ENCODE measurements at places on chromosomes 2 and 18. TPM values are rescaled to one million over a fixed set of nuclear protein-coding genes. Genes with fewer than 3 reads are reported as not detected.
A peak's percentile ranks its signal among the peaks of the same experiment; 100 is the strongest.

Gene NT5DC4
- total RNA-seq: not detected

Gene SLC4A3
- 5.6 TPM for total RNA-seq

Gene C1QL2
- total RNA-seq: not detected

Gene GAL3ST2
- 2.2 TPM for total RNA-seq

Gene TRAK2
- 69.3 TPM for total RNA-seq

Gene ARMC9
- 68.5 TPM for total RNA-seq

- DNase-seq: no peak
- no peaks in the 10 kb centered on the region for H3K4me1 ChIP-seq
- H3K27ac ChIP-seq: no peak overlapping the region
- H3K4me3 ChIP-seq: no peak overlapping the region
- H3K36me3 ChIP-seq: peaks cover 47% of the 10 kb centered on the region
- H3K27me3 ChIP-seq: no peaks in the 10 kb centered on the region
These were observed 43.0 kb downstream of the NDUFAF7 start for GRCh38 chr2:37274359-37274965.

DNA sequence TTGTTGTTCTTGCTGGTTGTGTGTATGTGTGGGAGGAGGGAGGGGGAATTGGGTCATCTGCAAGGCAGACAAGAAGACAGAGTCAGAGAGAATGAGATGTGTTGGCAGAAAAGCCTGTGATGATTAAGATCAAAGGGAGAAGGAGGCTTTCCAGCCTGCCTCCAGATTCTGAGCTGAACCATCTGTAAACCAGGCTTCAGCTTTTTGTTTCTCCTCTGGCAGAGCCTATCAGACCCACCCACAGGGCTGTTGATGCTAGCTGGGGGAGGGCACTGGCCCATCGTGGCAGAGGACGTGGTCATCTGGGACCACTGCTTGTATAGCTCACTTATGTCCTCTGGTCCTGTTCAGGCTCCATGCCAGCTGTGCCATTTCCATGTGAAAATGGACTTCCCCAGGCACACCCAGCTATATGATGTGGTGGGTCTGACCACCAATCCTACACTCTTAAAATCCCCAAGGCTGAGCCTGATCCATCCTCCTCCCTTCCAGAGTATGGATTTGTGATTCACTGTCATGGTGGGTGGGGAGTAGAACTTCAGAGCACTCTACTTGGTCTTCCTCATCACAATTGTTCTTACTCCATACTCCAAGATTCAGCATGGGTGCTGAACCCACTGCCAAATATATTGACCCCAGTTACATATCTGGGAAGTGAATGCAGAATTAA, 27.8 kb upstream of the COL6A3 start:
- no peaks in the 10 kb centered on the region for H3K36me3 ChIP-seq
- peaks cover 15% of the 10 kb centered on the region for H3K4me1 ChIP-seq
- no peak for DNase-seq
- H3K27ac ChIP-seq: no peak overlapping the region
- no peaks in the 10 kb centered on the region for H3K27me3 ChIP-seq
- no peak overlapping the region for H3K4me3 ChIP-seq

- no peak for DNase-seq
- no peaks in the 10 kb centered on the region for H3K27me3 ChIP-seq
- H3K36me3 ChIP-seq: no peaks in the 10 kb centered on the region
These were observed 157.1 kb upstream of the CCDC150 start for GRCh38 chr2:196482119-196483065.

GRCh38 chr18:57326718-57327323, 25.5 kb upstream of the ST8SIA3 start:
- H3K27me3 ChIP-seq: no peaks in the 10 kb centered on the region
- no peak overlapping the region for H3K27ac ChIP-seq
- H3K4me1 ChIP-seq: no peaks in the 10 kb centered on the region
- H3K4me3 ChIP-seq: no peak overlapping the region

DNA sequence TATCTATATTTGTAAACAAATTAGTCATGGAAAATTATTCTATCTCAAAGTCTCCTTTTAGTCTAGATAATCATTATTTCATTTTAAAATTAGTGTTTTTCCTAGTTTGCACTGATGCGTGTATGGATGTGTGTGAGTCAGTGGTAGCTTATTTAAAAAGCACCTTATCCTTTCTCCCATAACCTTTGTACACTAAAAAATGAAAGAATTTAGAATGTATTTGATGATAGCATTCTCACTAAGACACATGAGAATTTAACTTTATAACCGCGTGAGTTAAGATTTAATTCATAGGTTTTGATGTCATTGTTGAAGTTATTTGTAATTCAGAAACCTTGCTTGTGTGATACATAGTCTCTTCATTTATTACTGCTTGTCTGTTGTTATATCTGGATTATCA, 81.7 kb downstream of the ACSL3 start:
- H3K27me3 ChIP-seq: no peaks in the 10 kb centered on the region
- H3K4me3 ChIP-seq: no peak overlapping the region
- H3K36me3 ChIP-seq: peaks cover 10% of the 10 kb centered on the region
- peaks cover 11% of the 10 kb centered on the region for H3K4me1 ChIP-seq
- H3K27ac ChIP-seq: no peak overlapping the region
- no peak for DNase-seq

- no peak overlapping the region for H3K4me3 ChIP-seq
- H3K27ac ChIP-seq: no peak overlapping the region
- H3K27me3 ChIP-seq: no peaks in the 10 kb centered on the region
- no peaks in the 10 kb centered on the region for H3K4me1 ChIP-seq
These were observed 114.1 kb downstream of the GBX2 start for GRCh38 chr2:236054125-236054524.

DNA sequence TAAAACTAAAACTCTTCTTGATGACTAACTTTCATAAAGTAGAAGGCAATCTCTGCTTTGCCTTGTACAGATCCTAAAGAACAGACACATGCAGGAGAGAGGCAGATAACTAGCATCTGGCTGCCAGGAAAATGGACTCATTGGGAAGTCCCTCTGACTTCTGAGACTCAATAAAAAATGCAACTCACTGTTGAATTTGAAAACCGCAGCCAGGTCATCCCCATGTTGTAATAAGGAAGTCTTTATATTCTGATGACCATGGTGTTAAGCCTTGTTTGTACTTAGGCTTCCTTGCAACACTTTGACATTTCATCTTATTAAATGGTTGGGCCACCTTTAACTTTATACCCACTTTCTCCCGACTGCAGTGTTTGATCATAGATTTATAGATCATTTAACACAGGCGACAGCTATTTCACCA, 375.1 kb upstream of the KCNH7 start:
- DNase-seq: no peak
- H3K4me3 ChIP-seq: no peak overlapping the region
- H3K36me3 ChIP-seq: no peaks in the 10 kb centered on the region

DNA sequence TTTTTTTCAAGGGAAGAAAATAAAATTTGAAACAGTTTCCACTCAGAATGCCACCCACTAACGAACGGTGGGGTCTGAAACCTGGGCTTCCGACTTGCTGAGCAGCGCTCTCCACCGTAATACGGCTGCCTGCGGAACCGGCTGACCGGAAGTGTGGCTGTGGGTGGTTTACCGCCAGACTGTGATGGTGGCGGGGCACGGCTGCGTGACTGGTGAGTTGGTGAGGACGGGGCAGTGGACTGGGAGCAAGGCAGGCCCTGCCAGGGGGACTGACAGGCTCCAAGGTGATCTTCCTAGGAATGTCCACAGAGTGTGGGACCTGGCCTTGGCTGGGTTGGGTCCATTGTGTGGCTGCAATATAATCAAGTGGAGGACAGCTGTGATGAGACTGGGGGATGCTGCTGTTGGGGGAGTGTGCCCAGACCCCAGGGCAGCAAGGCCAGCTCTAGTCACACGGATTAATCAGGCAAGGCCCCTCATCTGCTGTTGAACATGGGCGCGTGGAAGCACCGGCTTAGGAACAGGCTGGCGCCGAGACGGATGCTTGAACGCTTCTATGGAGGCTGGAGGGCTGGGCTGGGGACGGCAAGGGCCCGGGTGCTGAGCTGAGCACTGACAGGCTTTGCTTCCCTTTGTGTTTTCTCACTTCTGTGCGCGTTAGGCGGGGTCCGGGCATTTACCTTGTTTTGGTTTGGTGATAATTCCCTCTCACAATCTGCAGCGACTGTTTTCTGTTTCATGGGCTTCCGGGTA, 357.7 kb upstream of the SPRED2 start:
- no peak overlapping the region for H3K4me3 ChIP-seq
- no peaks in the 10 kb centered on the region for H3K4me1 ChIP-seq
- H3K27me3 ChIP-seq: no peaks in the 10 kb centered on the region
- no peak for DNase-seq

GRCh38 chr2:226882606-226883005, 46.8 kb downstream of the RHBDD1 start:
- H3K27ac ChIP-seq: no peak overlapping the region
- no peaks in the 10 kb centered on the region for H3K4me1 ChIP-seq
- H3K36me3 ChIP-seq: no peaks in the 10 kb centered on the region

- no peaks in the 10 kb centered on the region for H3K4me1 ChIP-seq
- no peaks in the 10 kb centered on the region for H3K36me3 ChIP-seq
- no peak for DNase-seq
- H3K4me3 ChIP-seq: no peak overlapping the region
- no peaks in the 10 kb centered on the region for H3K27me3 ChIP-seq
These were observed 80.6 kb upstream of the LYPD1 start for GRCh38 chr2:132750606-132751005.

GRCh38 chr18:75784390-75784789, 356.9 kb upstream of the SMIM21 start:
- no peaks in the 10 kb centered on the region for H3K4me1 ChIP-seq
- H3K4me3 ChIP-seq: no peak overlapping the region
- no peaks in the 10 kb centered on the region for H3K36me3 ChIP-seq
- H3K27me3 ChIP-seq: peaks cover 4% of the 10 kb centered on the region
- DNase-seq: no peak

GRCh38 chr2:205850611-205851010, 168.3 kb downstream of the NRP2 start:
- no peak overlapping the region for H3K4me3 ChIP-seq
- H3K4me1 ChIP-seq: peaks cover 12% of the 10 kb centered on the region
- H3K27ac ChIP-seq: no peak overlapping the region
- no peak for DNase-seq
- no peaks in the 10 kb centered on the region for H3K36me3 ChIP-seq

GRCh38 chr2:88959480-88960204, 268.2 kb downstream of the RPIA start:
- no peaks in the 10 kb centered on the region for H3K4me1 ChIP-seq
- no peak overlapping the region for H3K4me3 ChIP-seq
- no peaks in the 10 kb centered on the region for H3K36me3 ChIP-seq
- DNase-seq: no peak
- H3K27ac ChIP-seq: no peak overlapping the region
- no peaks in the 10 kb centered on the region for H3K27me3 ChIP-seq

- H3K4me3 ChIP-seq: peak overlapping the region; percentile 75
- H3K27me3 ChIP-seq: no peaks in the 10 kb centered on the region
- H3K4me1 ChIP-seq: no peaks in the 10 kb centered on the region
These were observed 587 bp downstream of the MEIS1 start for GRCh38 chr2:66435549-66435875.

DNA sequence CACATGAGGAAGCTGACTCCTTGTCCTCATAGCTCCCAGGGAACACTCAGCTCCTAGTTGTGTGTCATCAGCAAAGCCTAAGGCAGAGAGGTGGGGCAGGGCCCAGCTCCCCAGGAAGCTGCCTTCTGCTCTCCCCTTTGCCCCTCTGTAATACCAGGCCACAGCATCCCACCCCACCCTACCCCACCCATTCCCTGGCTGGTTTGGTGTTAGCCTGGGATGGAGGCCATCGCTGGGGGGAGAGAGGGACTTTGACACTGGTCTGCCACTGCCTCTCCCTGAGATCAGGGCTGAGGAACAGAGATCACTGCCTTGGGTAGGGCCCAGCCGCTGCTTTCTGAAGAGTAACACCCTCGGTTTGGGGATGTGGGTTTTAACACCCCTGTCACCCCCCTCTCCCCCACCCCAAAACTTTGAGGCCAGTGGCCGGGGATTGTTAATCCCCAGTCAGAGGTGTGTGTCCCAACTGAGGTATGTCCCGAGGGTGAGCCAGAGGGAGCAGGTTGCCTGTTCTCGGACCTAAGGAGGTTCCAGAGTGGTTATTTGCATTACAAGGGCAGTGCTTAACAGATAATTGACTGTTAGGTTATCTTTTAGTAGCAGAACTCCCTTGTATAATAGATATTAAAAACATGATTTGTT, 41.4 kb downstream of the TET3 start:
- H3K36me3 ChIP-seq: no peaks in the 10 kb centered on the region
- no peak overlapping the region for H3K27ac ChIP-seq

DNA sequence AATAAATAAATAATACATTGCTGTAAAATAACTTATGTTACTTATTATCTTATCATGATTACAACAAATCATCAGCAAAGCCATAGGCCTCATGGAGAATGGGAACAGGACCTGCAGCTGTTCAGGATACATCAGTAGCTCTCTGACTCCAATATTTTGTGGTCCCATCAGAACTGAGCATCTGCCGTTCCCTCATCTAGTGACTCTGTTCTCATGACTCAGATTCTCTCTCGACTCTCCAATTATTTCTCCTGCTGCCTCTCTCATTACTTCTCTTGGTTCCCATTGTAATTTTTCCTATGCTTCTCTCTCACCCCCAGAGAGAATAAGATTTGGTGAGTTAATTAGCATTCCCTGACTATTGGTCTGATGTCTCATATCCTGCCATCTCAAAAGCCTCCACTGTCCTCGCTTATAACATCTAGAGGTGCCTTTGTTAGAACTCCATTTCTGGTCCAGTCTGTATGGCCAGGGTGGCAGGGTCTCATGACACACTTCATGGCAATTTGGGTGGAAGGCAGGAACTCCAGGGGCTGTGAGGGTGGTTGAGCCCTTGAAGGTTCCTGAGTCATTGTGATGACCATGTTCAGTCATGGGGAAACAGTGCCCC, 78.0 kb upstream of the TANC1 start:
- no peak overlapping the region for H3K27ac ChIP-seq
- no peak for DNase-seq
- no peaks in the 10 kb centered on the region for H3K4me1 ChIP-seq
- H3K36me3 ChIP-seq: no peaks in the 10 kb centered on the region

DNA sequence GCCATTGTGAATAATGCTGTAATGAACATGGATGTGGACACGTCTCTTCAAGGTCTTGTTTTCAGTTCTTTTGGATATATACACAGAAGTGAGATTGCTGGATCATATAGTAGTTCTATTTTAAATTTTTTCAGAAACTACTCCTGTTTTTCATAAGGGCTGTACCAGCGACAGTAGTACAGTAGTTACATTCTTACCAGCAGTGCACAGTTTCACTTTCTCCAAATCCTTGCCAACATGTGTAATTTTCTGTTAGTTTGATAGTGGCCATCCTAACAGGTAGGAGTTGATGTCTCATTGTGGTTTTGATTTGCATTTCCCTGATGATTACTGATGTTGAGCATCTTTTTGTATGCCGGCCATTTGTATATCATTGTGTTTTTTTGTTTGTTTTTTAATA, 81.7 kb downstream of the EPC2 start:
- no peak overlapping the region for H3K4me3 ChIP-seq
- H3K27me3 ChIP-seq: no peaks in the 10 kb centered on the region
- H3K36me3 ChIP-seq: no peaks in the 10 kb centered on the region
- peaks cover 42% of the 10 kb centered on the region for H3K4me1 ChIP-seq

GRCh38 chr2:137165968-137166367, 400.6 kb downstream of the THSD7B start:
- no peaks in the 10 kb centered on the region for H3K27me3 ChIP-seq
- DNase-seq: no peak
- H3K4me1 ChIP-seq: no peaks in the 10 kb centered on the region
- H3K27ac ChIP-seq: no peak overlapping the region
- H3K4me3 ChIP-seq: no peak overlapping the region
- H3K36me3 ChIP-seq: no peaks in the 10 kb centered on the region

GRCh38 chr18:59902131-59902992, 2.6 kb downstream of the PMAIP1 start:
- no peak for DNase-seq
- H3K27ac ChIP-seq: no peak overlapping the region
- no peaks in the 10 kb centered on the region for H3K36me3 ChIP-seq
- H3K27me3 ChIP-seq: peaks cover 5% of the 10 kb centered on the region
- H3K4me3 ChIP-seq: no peak overlapping the region
